ENCODE measurements at places on chromosomes 2 and 18.

DNA sequence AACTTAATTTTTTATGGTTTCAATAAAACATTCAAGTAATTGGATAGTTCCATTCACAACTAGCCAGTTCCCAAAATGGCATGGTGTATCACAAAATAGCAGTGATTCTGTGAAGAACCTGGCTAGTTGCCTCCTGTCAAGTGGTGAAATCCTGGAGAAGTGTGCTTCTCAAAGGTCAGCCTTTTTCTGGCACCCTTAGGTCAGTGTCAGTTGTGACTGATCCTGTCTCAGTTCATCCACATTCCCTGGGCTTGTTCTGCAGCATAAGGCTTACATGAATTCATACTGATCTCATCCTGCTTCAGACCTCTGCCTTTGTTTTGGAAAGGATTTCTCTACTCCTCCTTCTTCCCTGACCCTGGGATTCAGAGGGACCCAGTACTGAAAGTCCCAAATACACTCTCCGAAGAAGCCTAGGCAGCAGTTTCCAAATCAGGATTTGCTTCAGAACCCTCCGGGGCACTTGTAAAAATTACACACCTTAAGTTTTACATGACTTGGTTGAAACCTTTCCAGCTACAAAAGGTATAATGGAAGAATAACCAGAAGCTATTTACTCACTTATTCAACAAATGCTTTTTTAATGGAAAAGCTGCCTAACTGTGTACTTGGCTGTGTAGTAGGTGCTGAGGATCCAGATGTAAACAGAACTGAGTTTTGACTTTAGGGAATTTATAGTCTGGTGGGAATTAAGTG lies 11.0 kb downstream of the MAP3K20 start:
- DNase-seq: no peak

GRCh38 chr2:222952204-222952603 lies 91.4 kb downstream of the ACSL3 start:
- no peak for DNase-seq

GRCh38 chr2:12935222-12935621 lies 218.5 kb downstream of the TRIB2 start:
- no peak for DNase-seq

- DNase-seq: no peak
Measured at GRCh38 chr18:74222710-74223494, 68.9 kb downstream of the CYB5A start.

DNA sequence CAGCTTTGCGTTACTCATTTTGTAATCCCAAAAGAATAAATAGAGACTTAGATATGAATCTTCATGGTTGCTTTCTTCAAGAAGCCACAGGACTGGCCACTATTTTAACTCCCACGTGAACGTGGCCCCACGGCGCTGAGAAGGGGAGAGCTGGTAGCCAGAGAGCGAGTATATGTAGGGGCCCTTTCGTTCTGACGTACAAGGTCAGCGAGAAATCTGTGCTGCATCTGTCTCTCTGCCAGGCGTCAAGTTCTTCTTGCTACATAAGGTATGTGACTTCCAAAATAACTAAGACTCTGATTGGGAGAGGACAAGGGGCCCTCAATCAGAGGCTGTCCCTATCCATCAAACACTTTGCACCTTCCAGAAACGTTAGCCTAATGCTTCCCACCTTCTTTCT lies 149.2 kb downstream of the PLEKHA3 start:
- no peak for DNase-seq
